Liver (tissue), 10 donors: ENCODE measurements at places on chromosomes 7 and 10. TPM values are rescaled to one million over a fixed set of nuclear protein-coding genes. Genes with fewer than 3 reads are reported as not detected.

The PSMC2 gene
- 102 TPM for polyA plus RNA-seq

The GATAD1 gene
- polyA plus RNA-seq, result 9.3 TPM

DNA sequence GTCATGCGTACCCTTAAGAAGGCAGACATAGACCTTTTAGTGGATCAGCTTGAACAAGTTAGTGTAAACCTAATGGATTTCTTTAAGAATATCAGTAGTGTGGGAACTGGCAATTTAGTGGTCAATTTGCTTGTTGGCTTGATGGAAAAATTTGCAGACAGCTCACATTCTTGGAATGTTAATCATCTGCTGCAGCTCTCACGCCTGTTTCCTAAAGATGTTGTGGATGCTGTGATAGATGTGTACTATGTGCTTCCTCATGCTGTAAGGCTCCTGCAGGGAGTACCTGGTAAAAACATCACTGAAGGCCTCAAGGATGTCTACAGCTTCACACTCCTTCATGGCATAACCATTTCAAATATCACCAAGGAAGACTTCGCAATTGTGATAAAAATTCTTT lies 103.4 kb downstream of the ABCA13 start:
- DNase-seq, result no peak

GRCh38 chr10:26481315-26481692 lies 43.2 kb downstream of the APBB1IP start:
- DNase-seq, result no peak

- DNase-seq, result no peak
These were observed 39.5 kb upstream of the DPYSL4 start for GRCh38 chr10:132146941-132147915.

GRCh38 chr10:6195376-6195775 lies 7.4 kb upstream of the PFKFB3 start:
- no peak for DNase-seq

GRCh38 chr7:99860281-99861127 lies 16.3 kb downstream of the OR2AE1 start:
- no peak for DNase-seq

GRCh38 chr7:117839507-117839906 lies 33.7 kb downstream of the CTTNBP2 start:
- DNase-seq, result no peak

DNA sequence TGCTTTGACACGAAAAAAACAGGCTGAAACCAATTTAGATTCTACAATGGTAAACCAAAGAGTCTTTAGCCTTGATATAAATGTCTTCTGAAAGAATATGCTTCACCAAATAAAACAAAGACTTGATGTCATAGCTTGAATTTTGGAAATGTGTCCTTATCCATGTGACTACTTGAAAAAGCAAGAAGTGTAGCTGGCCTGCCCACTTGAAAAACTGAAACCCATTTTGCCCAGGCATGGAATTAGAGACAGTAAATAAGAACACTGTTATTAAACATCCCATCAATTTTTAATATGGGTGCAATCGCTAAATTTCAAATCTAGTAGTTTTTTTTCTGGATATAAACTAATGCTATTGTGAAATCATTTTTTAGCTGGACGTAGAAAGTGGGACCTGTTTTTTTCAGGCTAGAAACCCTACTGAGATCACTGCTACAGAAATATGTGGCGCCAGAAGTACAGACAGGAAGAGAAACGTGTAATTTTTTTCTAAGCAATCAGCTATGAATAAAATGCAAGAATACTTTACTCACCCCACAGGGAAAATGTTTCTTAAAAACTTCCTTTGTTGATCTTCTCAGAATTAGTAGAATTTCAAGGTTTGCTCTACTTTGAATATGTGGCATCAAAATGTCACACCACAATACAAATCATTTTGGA lies 56.7 kb downstream of the PIP4K2A start:
- no peak for DNase-seq

The SFRP4 gene
- polyA plus RNA-seq, result 0.20 TPM

DNA sequence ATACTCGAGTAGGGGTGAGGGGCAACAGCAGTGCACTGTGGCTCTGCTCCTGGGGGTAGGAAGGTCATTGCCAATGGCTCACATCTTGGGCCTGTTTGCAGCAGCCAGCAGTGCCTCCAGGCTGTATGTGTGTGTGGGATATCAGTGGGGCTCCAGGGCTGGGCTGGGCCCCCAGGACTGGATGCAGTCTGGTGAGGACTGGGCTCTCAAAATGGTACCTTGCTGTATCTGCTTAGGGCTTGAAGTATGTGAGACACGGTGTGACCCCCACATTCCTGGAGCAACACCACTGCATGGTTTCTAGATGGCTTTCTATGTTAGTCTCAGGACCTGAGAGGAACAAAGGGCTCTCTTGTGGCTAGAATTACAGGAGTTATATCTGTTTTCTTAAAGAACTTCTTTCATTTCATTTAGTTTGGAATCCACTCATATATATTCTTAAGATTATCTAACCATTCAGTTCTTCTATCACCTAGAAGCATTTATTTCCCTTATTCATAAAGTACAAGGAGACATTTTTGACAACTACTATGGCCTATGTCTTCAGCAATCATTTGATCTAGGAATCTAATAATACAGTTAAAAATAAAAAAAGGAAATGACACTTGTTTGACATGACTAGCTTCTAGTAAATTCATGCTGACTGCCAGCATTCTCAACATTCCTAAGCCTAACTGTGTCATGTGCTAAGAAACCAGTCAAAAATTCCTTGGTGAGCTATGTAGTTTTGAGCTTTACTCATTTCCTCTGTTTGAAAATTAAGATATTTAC lies 443.2 kb upstream of the SEMA3A start:
- DNase-seq, result no peak

GRCh38 chr7:19095353-19095860 lies 22.0 kb downstream of the TWIST1 start:
- no peak for DNase-seq

GRCh38 chr7:124012864-124013263 lies 20.0 kb downstream of the TMEM229A start:
- no peak for DNase-seq

GRCh38 chr10:63071145-63071544 lies 62.0 kb upstream of the NRBF2 start:
- DNase-seq, result no peak

The MOGAT3 gene
- 7.9 TPM for polyA plus RNA-seq

The PLEKHS1 gene
- not detected for polyA plus RNA-seq

DNA sequence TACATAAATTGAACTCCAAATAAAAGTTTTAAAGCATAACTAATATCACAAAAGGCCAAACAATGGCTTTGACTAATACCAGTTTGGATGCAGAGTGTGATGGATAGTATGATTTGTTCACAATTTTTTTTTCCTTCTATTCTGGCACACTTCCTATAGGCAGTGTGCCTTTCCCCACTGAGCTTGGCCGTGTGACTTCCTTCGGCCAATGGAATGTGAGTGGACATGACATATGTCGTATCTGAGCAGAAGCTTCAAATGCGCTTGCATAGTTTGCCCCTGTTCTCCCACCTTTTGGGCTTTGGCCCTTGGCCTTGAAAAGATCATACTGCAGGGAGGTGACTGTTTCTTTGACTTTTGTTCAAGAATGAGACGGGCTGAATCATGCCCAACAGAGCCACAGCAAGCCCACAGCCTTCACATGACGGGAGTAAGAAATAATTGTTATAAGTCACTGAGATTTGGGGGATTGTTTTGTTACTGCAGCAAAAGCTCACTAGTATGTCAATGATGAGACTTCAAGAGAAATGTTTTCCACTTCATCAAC lies 279.9 kb upstream of the NEBL start:
- no peak for DNase-seq

The SDK1 gene
- polyA plus RNA-seq, result 0.29 TPM

The ARMC3 gene
- not detected for polyA plus RNA-seq

The TBX20 gene
- polyA plus RNA-seq, result 0.43 TPM

DNA sequence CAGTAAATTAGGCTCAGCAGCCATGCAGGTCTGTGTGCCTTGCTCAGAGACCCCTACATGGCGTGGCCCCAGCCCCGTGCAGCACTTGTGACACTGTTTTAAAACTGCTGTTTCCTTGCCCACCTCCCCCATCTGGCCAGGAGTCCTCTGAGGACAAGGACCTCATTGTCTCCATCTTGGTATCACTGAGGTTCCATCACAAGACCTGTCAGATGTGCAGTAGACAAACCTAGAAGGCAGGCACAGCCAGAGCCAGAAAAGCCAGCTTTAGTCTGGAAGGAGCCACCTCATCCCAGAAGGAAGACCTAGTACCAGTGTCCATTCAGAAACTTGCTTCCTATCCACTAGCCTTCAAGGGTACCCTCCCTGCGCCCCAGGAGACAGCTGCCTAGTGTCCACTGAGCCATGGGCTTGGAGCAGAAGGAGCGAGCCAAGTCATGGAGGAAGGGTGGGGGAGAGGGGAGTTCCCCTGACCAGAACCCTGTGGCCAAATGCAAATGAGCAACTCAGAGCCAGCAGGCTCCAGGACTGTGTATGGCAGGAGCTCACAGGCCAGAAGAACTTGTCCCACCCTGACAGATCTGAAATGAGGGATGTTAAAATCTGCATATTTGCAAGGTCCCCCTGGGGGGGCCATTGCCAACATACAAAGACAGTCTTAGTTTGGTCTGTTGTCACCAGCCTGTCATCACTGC lies 176.1 kb downstream of the SH3PXD2A start:
- DNase-seq, result no peak

DNA sequence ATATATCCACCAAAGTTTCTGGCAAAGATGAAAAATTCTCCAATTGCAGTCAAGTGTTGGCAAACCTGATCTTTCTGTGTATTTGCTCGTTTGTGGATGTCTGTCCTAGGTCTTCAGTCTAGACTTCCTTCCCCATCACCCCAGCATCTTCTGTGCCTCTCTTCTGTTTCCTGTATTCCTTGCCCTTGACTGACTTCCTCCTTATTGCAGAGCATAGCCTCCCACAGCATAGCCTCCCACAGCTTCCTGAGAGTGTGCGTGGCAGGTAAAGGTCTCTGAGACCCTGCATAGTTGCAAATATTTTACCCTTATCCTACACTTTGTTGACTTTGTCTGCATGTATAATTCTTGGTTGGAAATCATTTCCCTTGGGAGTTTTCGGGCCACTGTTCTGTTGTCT lies 18.4 kb downstream of the SLC18A2 start:
- peak; percentile 0 for DNase-seq

DNA sequence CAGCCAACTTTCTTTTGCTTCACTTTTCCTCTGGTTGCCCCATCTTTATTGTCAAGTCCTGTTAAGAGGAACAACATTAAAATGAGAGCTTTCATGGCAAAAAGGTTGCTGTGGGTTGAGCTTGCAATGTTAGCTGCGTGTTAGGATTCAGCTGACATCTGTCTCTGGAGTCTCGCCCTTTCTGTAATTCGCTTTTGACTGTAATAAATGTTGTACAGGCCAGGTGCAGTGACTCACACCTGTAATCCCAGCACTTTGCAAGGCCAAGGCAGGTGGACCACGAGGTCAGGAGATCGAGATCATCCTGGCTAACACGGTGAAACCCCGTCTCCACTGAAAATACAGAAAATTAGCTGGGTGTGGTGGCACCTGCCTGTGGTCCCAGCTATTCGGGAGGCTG lies 24.1 kb downstream of the MNX1 start:
- no peak for DNase-seq

DNA sequence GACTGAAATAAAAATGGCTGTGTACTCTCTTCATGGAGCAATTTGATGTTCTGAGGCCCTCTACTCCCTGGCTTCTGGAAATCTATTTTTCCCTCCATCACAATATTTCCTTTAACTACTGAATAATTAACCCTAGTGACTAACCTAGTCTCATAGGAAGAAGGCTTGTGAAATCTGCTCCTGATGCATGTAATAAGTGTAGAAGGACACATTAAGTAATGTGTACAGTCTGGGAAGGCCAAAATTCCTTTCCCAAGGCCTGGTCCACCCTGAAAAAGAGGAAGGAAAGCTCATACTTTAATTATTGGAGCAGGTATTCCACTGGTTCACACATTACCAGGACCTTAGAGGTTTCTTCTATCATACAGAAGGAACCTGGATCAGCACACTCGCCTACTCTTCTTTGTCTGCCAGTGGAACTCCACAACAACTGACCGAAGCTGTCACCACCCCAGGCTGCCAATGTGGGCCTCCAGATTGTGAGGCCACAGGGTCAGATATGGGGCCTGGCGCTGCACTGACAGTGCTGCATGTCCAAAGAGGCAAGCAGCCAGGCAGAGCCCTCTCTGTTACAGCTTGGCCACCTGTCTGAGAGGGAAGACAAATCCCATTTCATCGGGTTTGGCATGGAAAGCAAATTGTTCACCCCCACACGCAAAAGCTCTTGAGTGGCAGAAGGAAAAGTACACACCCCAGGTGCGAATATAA lies 54.4 kb upstream of the FAM133B start:
- peak; percentile 70 for DNase-seq

- DNase-seq, result peak; percentile 10
These were observed 52.8 kb upstream of the TMEM273 start for GRCh38 chr10:49240946-49241345.

The EVX1 gene
- not detected for polyA plus RNA-seq

GRCh38 chr7:71278257-71278656 lies 146.3 kb downstream of the GALNT17 start:
- DNase-seq, result no peak

DNA sequence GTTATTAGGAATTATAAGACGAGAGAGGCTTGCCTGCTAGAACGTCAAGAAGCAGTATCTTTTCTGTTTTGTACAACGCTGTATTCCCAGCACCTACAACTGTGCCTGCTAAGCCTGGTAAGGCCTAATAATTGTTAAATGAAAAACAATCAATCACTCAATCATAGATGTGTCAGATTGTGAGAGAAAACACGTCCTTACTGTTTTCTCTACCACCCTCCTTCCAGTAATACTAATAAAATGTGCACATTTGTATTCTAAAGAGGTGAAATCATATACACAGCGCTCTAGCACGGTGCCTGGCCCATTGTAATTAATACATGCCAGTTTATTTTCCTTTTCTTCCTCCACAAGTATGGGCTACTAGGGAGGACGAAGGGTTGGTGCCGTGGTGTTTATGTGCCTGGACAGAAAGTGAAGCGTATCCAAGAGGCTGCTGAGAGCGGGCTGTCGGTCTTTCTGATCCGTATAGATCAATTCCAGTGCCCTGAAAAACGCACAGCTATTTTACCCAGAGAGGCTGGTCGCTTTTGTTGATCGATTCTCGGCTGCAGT lies 1.5 kb upstream of the AUTS2 start:
- no peak for DNase-seq

The KCNH2 gene
- 0.18 TPM for polyA plus RNA-seq

DNA sequence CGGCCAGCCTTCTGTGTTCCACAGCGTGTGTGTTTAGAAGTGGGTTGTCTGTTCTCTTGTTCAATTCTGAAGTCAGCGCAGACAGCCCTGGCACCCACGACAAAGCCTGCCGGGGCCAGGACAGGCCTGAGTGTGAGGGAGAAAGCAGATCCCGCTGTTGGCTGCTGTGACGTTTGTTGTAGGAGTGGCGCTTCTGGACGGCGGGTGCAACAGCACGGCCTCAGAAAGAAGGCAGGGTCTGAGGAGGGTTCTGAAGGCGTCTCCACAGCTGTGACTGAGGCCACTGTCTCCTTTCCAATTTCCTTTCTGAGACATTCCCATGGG lies 76.2 kb downstream of the VIPR2 start:
- peak; percentile 25 for DNase-seq

- DNase-seq, result peak; percentile 51
These were observed 884 bp downstream of the ICA1 start for GRCh38 chr7:8260871-8261694.

The GDI2 gene
- 120 TPM for polyA plus RNA-seq
